ENCODE measurements at places on chromosomes 13 and 19. TPM values are rescaled to one million over a fixed set of nuclear protein-coding genes. Genes with fewer than 3 reads are reported as not detected.

DNA sequence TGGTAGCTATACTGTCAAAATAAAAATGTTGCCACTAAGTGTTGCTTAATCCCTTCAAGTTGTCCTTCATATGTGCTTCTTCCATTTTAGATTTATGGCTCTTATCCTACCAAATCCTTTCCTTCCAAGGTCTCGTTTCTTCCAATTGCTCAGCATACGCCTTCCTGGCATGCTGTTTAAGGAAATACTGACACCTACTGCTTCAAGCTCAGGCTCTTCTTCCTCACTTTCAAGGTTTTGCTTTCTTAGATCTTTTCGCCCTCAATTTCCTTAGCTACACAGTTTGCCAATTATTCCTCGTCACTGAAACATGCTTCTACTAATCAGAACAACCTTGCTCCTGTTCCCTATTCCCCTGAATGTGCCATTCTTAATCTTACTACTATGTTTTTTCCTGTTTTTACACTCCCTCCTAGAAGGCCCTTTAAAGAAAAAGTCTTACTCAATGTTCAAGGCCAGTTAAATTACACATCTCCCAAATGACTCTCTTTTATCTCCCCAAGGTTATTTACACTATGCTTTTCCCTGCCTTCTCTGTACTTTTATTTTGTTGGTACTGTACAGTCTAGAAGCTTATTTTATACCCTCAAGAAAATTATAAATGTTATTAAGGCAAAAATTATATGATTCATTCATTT lies 343.1 kb downstream of the MZT1 start:
- DNase-seq: no peak
- H3K27me3 ChIP-seq: no peaks in the 10 kb centered on the region
- no peaks in the 10 kb centered on the region for H3K4me1 ChIP-seq

FFAR2 gene
- total RNA-seq: not detected

CLEC17A gene
- total RNA-seq: 0.17 TPM

DNA sequence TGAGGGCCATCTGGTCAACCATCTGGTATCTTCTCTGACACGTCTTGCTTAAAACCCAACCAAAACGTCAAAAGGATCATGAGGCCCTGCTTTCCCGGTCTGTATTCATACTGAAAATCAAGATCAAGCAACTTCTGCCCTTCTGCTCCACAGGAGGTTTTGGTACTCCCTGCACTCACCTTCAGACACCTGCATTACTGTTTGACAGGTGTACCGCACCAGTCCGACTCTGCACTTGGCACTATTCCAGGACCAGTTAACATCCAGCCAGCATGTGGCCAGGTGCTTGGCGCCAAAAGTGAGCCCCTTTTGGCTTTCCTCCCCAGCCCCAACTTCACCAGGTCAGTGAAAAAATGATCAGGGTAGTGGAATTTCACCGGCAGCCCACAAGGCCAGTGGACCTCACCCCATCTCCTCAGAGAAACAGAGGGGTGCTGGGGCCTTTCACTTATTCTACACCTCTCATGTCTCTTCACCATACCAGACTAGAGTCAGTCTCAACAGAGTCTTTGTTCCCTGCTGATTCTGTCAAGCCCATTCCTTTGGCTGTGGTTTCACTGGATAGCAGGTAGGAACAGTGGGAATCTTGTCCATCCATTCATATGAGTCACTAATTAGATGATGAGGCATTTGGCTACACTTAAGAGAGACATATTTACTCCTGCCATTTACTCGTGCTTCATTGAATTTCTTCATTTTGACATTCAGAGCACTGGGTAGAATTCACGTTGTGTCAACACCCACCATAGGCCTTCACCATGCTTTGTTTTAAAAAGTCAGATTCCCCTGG lies 85.3 kb downstream of the ZNF726 start:
- H3K27ac ChIP-seq: no peak overlapping the region
- H3K36me3 ChIP-seq: peaks cover 5% of the 10 kb centered on the region
- H3K4me1 ChIP-seq: no peaks in the 10 kb centered on the region
- DNase-seq: no peak
- H3K4me3 ChIP-seq: no peak overlapping the region
- H3K27me3 ChIP-seq: no peaks in the 10 kb centered on the region

ANGPTL4 gene
- total RNA-seq: 0.64 TPM

GRCh38 chr13:26600343-26600742 lies 42.9 kb downstream of the WASF3 start:
- H3K27ac ChIP-seq: no peak overlapping the region
- H3K4me1 ChIP-seq: peaks cover 12% of the 10 kb centered on the region
- no peak overlapping the region for H3K4me3 ChIP-seq

TEX101 gene
- total RNA-seq: not detected

FBN3 gene
- 0.03 TPM for total RNA-seq

- no peaks in the 10 kb centered on the region for H3K27me3 ChIP-seq
- H3K36me3 ChIP-seq: peaks cover 26% of the 10 kb centered on the region
- no peak for DNase-seq
- no peak overlapping the region for H3K4me3 ChIP-seq
Observed at GRCh38 chr13:21542563-21542962, 61.4 kb downstream of the MICU2 start.

OVOL3 gene
- not detected for total RNA-seq

GRCh38 chr13:54845351-54845965 lies 1816.8 kb downstream of the OLFM4 start:
- no peaks in the 10 kb centered on the region for H3K27me3 ChIP-seq
- H3K36me3 ChIP-seq: no peaks in the 10 kb centered on the region
- no peak overlapping the region for H3K4me3 ChIP-seq
- DNase-seq: no peak
- H3K27ac ChIP-seq: no peak overlapping the region

PRTN3 gene
- total RNA-seq: not detected

SIRT6 gene
- total RNA-seq: 37.5 TPM

- H3K36me3 ChIP-seq: no peaks in the 10 kb centered on the region
- no peak overlapping the region for H3K4me3 ChIP-seq
- H3K4me1 ChIP-seq: peaks cover 2% of the 10 kb centered on the region
Observed at GRCh38 chr19:50537769-50538230, 24.1 kb upstream of the ASPDH start.

GRCh38 chr13:112481458-112481857 lies 105.3 kb downstream of the SPACA7 start:
- no peak overlapping the region for H3K27ac ChIP-seq
- no peak for DNase-seq
- no peak overlapping the region for H3K4me3 ChIP-seq
- H3K27me3 ChIP-seq: no peaks in the 10 kb centered on the region
- H3K4me1 ChIP-seq: no peaks in the 10 kb centered on the region

ZNF724 gene
- total RNA-seq: 13.6 TPM

- no peak for DNase-seq
- no peak overlapping the region for H3K4me3 ChIP-seq
- H3K27me3 ChIP-seq: no peaks in the 10 kb centered on the region
- H3K27ac ChIP-seq: peak overlapping the region; percentile 19
- H3K36me3 ChIP-seq: peaks cover 32% of the 10 kb centered on the region
Observed at GRCh38 chr19:13830741-13831536, 35.7 kb downstream of the ZSWIM4 start.

- H3K4me1 ChIP-seq: no peaks in the 10 kb centered on the region
- no peak overlapping the region for H3K27ac ChIP-seq
- H3K36me3 ChIP-seq: no peaks in the 10 kb centered on the region
- H3K27me3 ChIP-seq: no peaks in the 10 kb centered on the region
Observed at GRCh38 chr13:34756136-34756535, 185.9 kb upstream of the NBEA start.

HS6ST3 gene
- total RNA-seq: not detected

GRCh38 chr13:97076898-97077297 lies 82.6 kb upstream of the OXGR1 start:
- H3K4me3 ChIP-seq: no peak overlapping the region
- DNase-seq: no peak
- no peaks in the 10 kb centered on the region for H3K27me3 ChIP-seq
- no peaks in the 10 kb centered on the region for H3K36me3 ChIP-seq
- H3K27ac ChIP-seq: no peak overlapping the region
- H3K4me1 ChIP-seq: no peaks in the 10 kb centered on the region

GIPR gene
- total RNA-seq: 19.3 TPM

ZNF793 gene
- 11.1 TPM for total RNA-seq

DNA sequence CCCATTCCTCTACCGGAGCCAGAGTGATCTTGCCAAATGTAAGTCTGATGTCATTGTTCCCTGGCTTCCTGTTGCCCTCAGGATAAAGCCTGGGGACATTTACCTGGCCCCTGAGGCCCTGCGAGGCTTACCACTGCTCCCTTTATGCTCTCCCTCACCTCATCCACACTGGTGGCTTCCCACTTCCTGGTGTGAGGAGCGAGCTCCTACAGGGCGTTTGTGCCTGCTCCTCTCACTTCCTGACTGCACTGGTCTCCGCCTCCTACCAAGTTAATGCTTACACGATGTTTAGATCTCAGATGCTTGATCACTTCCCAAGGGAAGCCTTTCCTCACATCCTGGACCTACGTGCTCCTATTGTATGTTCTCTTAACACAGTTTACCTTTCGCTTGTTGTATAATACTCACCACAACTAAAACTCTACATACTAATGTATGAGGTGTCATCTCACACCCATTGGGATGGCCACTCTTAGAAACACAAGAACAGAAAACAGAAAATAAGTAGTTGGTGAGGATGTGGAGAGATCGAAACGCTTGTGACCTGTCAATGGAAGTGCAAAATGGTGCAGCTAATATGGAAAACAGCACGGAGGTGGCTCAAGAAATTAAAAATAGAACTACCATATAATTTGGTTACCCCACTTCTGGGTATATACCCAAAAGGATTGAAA lies 177.6 kb downstream of the SHISA2 start:
- H3K36me3 ChIP-seq: peaks cover 9% of the 10 kb centered on the region
- peaks cover 60% of the 10 kb centered on the region for H3K4me1 ChIP-seq
- H3K4me3 ChIP-seq: peak overlapping the region; percentile 65
- no peaks in the 10 kb centered on the region for H3K27me3 ChIP-seq
- DNase-seq: no peak
- H3K27ac ChIP-seq: peak overlapping the region; percentile 86

ZNF616 gene
- 12.1 TPM for total RNA-seq

- peaks cover 5% of the 10 kb centered on the region for H3K4me1 ChIP-seq
- peaks cover 37% of the 10 kb centered on the region for H3K27me3 ChIP-seq
- no peak overlapping the region for H3K27ac ChIP-seq
- H3K36me3 ChIP-seq: peaks cover 2% of the 10 kb centered on the region
- H3K4me3 ChIP-seq: no peak overlapping the region
Observed at GRCh38 chr19:55368701-55369563, 1.3 kb downstream of the IL11 start.

DNA sequence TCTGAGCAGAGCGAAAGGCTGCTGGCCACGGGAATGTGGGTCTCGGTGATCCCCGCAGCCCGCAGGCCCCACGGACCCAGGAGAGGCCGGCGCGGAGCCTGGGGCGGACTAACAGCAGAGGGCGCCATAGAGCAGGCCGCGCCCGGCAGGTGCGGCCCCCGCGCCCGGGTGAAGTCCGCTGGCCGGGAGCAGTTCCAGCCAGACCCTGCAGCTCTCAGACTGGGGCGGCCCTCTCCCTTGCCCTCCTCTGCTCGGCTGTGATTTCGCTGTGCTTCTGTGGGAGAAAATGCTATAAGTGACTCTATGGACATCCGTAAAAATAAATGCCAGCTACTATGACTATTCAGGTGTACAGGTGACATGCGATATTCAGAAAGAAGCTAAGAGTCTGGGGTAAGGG lies 37.7 kb downstream of the GSX1 start:
- no peaks in the 10 kb centered on the region for H3K36me3 ChIP-seq
- H3K4me1 ChIP-seq: peaks cover 9% of the 10 kb centered on the region
- no peak overlapping the region for H3K4me3 ChIP-seq
- H3K27ac ChIP-seq: no peak overlapping the region
- peaks cover 69% of the 10 kb centered on the region for H3K27me3 ChIP-seq
- peak; percentile 83 for DNase-seq

TNFSF9 gene
- total RNA-seq: 3.7 TPM

GRCh38 chr13:90732049-90732448 lies 615.4 kb upstream of the MIR17HG start:
- no peak overlapping the region for H3K27ac ChIP-seq
- H3K36me3 ChIP-seq: no peaks in the 10 kb centered on the region
- no peak for DNase-seq

DNA sequence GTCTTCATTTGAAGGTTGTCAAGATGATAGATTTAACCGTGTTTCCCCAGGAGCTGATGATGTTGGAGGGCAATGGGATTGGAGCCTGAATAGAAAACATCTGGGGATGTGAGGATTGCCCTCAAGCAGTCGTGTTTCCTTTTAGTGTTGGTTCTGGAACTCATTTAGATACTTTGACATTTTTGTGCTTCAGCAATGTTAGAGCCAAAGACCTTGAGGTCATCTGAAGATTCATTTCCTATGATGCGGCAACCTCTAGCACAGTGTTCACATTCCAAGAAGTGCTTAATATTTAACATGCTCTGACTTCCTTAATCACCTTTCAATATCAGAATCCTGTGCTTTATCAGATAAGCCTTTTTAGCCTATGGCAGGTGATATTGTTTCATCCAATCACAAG lies 82.7 kb downstream of the SLC10A2 start:
- peaks cover 2% of the 10 kb centered on the region for H3K27me3 ChIP-seq
- H3K27ac ChIP-seq: no peak overlapping the region
- H3K36me3 ChIP-seq: no peaks in the 10 kb centered on the region
- no peak overlapping the region for H3K4me3 ChIP-seq
- H3K4me1 ChIP-seq: no peaks in the 10 kb centered on the region

ONECUT3 gene
- total RNA-seq: not detected

GFY gene
- total RNA-seq: not detected

DNA sequence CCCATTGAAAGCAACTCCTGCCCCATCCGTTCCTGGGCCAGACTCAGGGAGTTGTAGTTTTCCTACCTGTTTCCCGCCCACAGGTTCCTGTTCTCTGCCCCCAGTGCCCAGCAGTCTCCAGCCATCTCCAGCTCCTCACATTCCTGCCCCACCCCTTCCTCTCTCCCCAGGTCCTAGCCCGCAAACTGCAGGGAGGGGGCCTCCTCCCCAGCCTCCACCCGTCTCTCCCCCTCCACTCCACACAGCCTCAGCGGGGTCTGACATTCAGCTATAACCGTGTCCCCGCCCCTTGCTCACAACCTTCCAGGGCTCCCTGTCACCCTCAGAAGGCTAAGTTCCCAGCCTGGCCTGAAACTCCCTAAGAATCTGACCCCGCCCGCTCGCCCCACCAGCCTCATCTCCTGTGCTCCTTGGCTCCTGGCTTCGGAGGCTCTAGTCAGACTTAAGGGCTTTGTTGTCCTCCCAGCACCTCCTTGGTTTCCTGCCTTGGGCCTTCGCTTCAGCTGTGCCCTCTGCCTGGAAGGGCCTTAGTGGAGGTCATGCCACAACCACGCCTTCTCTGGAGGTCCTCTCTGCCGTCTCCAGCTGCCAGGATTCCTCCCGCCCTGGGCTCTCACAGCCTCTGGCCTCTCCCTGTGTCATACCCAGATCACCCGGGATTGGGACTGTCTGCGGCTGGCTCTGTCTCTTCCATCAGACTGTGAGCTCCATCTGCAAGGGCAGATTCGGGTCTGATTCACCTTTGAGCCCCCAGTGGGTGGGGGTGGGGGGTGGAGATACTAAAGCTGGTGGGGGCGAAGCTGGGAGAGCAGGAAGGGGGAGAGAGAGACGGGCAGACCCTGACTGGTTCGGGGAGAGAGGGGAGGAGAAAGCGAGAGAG lies 5.1 kb upstream of the SPACA6 start:
- peaks cover 4% of the 10 kb centered on the region for H3K36me3 ChIP-seq
- peaks cover 4% of the 10 kb centered on the region for H3K4me1 ChIP-seq
- H3K27ac ChIP-seq: no peak overlapping the region
- peak overlapping the region; percentile 81 for H3K4me3 ChIP-seq

Measured in activated naive CD8-positive, alpha-beta T cell treated with anti-CD3 and anti-CD28 coated beads, Interleukin-2, amount 10 ng/mL, durations not matched to agents 7 days and 5 days (primary cell).